Fibroblast of the conjunctiva (primary cell): ENCODE measurements at places on chromosomes 11 and 22.

GRCh38 chr11:116215471-116216113 is 557.2 kb downstream of the BUD13 start:
- no peak for DNase-seq

- no peak for DNase-seq
Observed at GRCh38 chr11:102168481-102168880, 58.2 kb downstream of the YAP1 start.

DNA sequence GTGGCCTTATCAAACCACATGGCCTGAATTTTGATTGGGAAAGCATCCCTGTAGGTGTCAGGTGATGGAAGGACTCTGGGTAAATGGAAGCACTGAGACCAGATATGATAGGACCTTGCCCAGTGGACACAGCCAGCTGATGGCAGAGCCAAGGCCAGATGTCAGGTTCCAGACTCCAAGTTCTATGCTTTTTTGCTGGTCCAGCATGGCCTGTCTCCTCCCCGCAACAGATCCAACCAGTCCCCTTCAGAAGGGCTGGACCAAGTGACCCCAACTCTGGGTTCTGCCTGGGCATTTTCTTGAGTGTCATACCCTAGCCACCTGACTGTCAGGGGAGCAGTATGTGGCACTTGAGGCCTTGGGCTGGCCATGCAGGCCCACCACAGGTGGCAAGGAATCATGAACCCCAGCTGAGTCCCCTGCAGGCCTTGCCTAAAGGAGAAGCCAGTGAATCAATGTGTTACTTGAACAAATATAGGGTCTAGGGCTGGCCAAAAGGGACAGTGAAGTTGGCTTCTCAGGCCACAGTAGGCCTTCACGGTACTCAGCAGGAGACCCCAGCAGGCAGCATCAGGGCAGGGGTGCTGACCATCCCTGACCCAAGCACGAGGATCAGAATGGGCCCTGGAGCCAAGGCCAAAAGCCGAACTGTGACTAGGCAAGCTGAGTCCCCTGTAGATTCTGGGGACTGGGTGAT is 27.1 kb downstream of the KCNQ1OT1 start:
- no peak for DNase-seq

DNA sequence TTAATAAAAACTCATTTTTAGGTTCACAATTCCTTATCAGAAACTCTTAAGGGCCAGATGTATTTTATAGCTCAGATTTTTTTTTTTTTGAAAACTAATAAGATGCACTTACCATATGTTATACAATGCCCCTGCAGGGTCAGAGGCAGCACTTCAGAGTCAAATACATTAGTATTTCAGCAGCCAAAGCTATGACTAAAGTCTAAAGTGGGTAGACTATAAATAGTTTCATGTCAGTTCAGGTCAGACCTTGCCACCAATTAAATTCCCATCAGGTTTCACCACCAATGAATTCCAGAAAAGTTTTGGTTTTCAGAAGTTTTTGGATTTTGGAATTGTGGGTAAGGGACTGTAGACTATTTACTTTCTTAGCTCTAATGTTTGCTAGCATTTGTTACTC is 75.9 kb downstream of the FAM83F start:
- DNase-seq, result no peak

- no peak for DNase-seq
Observed at GRCh38 chr11:107860688-107861087, 2.1 kb upstream of the SLC35F2 start.

DNA sequence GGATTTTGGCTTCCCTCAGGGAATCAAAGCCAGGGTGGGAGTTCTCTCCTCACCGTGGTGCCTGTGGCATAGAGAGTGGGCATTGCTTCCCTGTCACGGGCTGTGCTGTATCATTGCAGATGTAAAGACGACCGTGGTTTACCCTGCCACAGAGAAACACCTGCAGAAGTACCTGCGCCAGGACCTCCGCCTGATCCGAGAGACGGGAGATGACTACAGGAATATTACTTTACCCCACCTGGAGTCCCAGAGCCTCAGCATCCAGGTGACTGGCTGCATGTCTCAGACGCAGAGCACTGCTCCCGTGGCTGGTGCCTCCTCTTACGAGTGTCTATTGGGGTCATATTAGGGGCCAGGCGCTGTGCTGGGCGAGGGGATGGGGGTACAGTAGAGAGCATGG is 24.2 kb upstream of the ST3GAL4 start:
- DNase-seq, result no peak

GRCh38 chr11:27429761-27430393 is 42.7 kb downstream of the LGR4 start:
- DNase-seq, result no peak

DNA sequence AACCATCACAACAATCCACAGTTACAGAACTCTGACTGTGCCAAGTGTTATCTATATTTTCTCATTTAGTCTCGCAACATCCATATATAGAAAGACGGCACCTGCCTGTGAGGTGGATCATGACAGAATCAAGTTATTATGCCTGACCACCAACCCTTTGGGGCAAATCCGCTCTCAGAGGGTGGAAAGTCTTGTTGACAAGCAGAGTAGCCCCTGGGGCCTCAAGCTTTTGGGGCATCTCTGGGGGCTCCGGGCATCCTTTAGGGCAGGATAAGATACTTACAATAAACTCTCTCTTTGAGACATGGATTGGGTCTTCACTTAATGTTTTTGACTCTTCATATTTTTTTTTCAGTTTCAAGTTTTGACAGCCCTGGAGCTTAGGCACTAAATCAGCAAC is 150.5 kb upstream of the NAV2 start:
- no peak for DNase-seq
